ENCODE measurements at places on chromosomes 16 and 17. TPM values are rescaled to one million over a fixed set of nuclear protein-coding genes. Genes with fewer than 3 reads are reported as not detected.

Gene GTF3C1
- total RNA-seq = 63.9 TPM

Gene CORO6
- 1.9 TPM for total RNA-seq

Gene PITPNM3
- 1.0 TPM for total RNA-seq

Gene AXIN2
- total RNA-seq = 3.0 TPM

Gene GCGR
- total RNA-seq = not detected

Gene RBBP6
- total RNA-seq = 61.1 TPM

Gene IRX5
- 0.34 TPM for total RNA-seq

Gene MYH11
- not detected for total RNA-seq

Gene NXN
- total RNA-seq = 0.20 TPM

Gene CYGB
- 0.29 TPM for total RNA-seq

Gene KRT25
- not detected for total RNA-seq

Gene KRT33A
- total RNA-seq = not detected

Gene HIGD1B
- total RNA-seq = not detected

Gene CES5A
- total RNA-seq = not detected

Gene SLC13A2
- not detected for total RNA-seq

Data from T-helper 1 cell treated with Interleukin-12 subunit alpha and Interleukin-12 subunit beta and Interleukin-4 antibody, amounts not matched to agents 30 ng/mL and 1 ng/mL, for 36 hours (primary cell).